ENCODE measurements at places on chromosomes 12 and 14. TPM values are rescaled to one million over a fixed set of nuclear protein-coding genes. Genes with fewer than 3 reads are reported as not detected.

GRCh38 chr14:32300136-32300535, 29.0 kb upstream of the AKAP6 start:
- no peak for DNase-seq
- H3K27ac ChIP-seq: no peak overlapping the region
- H3K4me3 ChIP-seq: no peak overlapping the region
- H3K4me1 ChIP-seq: peaks cover 8% of the 10 kb centered on the region

DNA sequence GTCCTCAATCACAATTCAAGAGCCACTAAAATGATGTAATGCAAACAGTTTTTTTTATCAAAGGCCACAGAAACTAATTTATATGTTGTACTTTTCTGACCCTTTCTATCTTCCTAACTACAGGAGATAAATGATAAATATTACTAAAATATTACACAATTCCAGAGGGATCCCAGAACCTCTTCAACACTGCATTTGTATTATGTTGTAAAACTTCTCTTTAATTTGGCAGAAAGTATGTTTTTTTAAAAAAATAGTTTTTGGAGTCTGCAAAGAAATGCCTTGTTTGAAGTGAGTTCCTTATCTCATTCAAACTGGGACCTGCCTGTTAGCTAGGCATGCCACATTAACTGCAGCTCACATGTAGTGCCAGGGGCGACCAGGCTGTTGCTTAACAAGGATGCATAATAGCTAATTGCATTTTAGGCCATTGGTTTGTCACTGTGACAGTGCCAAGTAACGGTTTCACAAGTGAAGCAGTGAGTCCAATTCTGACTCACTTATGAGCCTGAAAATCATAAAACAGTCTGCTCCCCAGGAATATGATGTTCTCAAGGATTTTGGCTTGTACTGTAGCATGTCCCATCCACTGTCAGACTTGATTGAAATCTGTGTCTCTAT, 266.9 kb downstream of the KTN1 start:
- H3K4me3 ChIP-seq: no peak overlapping the region
- H3K4me1 ChIP-seq: peaks cover 2% of the 10 kb centered on the region
- H3K36me3 ChIP-seq: no peaks in the 10 kb centered on the region
- no peaks in the 10 kb centered on the region for H3K27me3 ChIP-seq
- H3K27ac ChIP-seq: no peak overlapping the region

DNA sequence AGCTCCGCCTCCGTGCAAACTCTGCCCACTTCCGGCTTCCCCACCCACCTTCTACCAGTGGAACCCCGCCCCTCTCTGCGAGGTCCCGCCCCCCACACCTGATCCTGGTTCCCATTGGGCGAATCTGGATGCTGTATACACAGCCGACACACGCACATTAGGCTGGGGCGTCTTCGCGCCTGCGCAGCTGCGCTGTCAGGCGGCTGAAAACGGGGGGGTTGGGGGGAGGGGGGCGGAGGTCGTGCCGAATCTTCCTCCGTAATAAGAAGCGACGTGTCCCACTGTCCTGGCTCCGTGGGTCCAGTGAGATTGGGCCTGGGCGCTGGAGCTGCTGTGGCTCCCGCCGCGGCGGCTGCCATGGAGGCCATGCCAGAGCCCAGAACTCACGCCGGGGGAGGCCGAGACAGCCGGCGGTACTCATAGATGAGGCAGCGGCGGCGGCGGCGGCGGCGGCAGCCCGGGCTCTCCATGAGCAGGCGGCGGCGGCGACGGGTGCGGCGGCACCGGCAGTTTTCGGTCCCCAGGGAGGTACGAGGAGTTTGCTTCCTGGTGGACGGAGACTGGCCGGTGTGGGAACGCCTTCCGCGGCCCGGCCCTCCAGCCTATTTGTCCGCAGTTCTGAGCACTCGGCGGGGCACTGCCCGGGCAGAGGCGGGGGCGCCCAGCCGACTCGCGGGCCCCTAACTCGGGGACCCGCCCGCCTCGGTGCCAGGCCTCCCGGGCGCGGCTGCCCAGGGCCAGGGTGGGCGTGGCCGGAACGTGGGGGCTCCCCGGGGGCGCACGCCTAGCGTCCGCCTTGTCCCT, 64.5 kb downstream of the KLHL28 start:
- H3K4me3 ChIP-seq: peak overlapping the region; percentile 79
- H3K36me3 ChIP-seq: no peaks in the 10 kb centered on the region
- DNase-seq: peak; percentile 98
- H3K27me3 ChIP-seq: no peaks in the 10 kb centered on the region

TMEM63C gene
- total RNA-seq: not detected

Data from heart left ventricle (tissue), 16 donors.